ENCODE measurements at places on chromosomes 12 and 14. TPM values are rescaled to one million over a fixed set of nuclear protein-coding genes. Genes with fewer than 3 reads are reported as not detected.

Gene KLRD1
- total RNA-seq: not detected

- ATAC-seq: peak; percentile 63
Measured at GRCh38 chr12:2783936-2784600, 10.7 kb upstream of the FKBP4 start.

Gene ZDHHC22
- total RNA-seq: not detected

- ATAC-seq: no peak
Measured at GRCh38 chr12:61654698-61655097, 605.5 kb upstream of the USP15 start.

- ATAC-seq: no peak
Measured at GRCh38 chr14:74508292-74508731, 14.7 kb downstream of the ISCA2 start.

Gene CIDEB
- total RNA-seq: 27.4 TPM

Gene EAPP
- 23.0 TPM for total RNA-seq

DNA sequence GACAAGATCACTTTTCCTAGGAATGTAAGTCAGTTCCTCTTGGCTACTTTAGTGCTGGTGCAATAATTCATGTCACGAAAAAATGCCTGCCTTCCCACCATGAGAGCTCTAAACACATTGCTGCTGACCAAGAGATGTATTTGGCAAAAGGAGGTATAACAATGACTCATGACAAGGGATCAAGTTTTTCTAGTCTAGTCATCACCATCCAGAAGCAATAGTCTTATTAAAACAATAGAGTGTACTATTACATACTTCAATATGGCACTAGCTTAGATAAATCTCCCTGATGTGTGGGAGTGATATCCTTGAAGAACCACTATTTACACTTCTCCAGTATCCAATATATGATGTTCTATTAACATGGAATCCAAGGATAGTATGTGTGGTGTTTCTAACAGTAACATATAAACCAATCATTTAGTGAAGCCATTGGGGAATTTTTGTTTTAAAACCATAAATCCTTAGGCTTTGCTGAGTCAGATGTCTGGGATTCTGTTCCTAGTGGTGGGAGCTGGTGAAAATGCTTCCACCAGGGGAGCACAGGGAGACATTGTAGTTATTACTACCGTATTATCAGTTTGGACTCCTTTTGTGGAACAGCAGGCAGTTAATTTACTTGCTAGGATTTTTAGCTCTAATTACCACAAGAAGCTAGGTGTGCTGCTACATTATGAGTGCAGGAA is 1387.5 kb downstream of the LRFN5 start:
- no peak for ATAC-seq

Gene MMP19
- 0.60 TPM for total RNA-seq

DNA sequence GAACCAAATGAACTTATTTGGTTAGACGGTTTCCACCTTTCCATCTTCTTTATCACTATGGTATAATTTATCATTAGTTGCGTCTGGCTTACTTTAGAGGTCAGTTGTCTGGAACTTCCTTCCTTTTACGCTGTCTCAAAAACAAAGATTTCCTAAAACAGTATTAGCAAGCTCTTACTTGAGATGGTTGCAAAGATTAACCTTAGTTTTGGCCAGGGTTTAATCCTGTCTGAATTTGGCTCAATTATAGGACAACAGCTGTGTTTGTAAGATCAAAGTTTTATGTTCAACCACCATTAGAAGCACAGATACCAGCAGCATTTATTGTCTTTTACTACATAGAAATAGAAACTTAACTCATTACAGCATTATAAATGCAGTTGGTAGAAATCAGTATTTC is 7.9 kb upstream of the WASHC3 start:
- no peak for ATAC-seq

GRCh38 chr12:96766232-96766631 is 140.8 kb upstream of the NEDD1 start:
- ATAC-seq: no peak

- no peak for ATAC-seq
Measured at GRCh38 chr14:88351966-88352691, 29.1 kb upstream of the KCNK10 start.

DNA sequence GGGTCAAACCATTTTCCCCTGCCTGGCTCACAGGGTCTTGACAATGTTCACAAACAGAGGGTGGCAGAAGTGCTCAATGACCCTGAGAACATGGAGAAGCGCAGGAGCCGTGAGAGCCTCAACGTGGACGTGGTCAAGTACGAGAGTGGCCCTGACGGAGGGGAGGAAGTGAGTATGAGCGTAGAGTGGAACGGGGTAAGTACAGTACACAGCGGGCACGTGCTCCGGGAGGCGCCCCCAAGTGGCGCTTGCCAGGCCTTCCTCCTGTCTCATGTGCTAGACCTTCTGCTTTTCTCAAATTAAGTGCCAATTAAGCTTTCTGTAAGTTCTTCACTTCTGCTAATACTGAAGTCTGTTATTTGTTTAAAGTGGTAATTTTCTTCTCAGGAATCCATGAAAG is 35.9 kb downstream of the XRCC3 start:
- peak; percentile 53 for ATAC-seq

DNA sequence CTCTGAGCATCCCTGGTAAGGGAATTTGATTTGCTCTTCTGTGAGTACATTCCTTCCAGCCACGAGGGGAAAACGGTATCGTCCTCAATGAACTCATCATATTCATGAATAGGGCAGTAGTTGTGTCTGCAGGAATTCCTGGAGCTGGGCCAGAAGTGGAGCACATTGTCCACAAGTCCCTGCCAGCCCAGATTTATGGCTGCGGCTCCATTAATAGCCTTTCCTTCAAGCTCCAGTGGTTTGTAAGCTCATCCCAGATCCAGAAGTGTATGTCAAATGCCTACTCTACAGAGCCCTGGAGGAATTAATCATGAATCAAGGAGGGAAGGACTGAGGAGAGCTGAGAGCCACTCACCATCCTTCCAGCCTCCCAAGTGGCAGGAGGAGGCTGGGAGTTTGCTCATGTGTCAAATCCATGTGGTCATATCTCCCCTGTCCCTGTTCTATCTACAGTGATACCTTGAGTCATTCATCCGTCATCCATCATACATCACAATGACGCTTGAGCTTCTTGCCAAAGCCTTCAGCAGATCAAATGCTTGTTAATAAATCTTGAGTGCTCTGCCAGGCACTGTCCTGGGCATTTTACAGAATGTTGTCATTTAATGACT is 65.5 kb downstream of the SVOP start:
- no peak for ATAC-seq

Gene ASPG
- 59.2 TPM for total RNA-seq

DNA sequence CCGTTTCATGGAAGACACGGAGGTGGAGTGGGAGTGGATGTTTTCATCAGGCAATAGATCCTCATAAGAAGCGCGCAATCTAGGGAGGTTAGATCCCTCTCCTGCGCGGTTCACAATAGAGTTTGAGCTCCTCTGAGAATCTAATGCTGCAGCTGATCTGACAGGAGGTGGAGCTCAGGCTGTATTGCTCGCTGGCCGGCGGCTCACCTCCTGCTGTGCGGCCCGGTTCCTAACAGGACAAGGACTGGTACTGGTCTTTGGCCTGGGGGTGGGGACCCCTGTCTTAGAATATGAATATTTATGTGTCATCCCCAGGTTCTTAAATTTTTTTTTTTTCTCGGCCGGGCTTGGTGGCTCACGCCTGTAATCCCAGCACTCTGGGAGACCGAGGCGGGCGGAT is 36.7 kb downstream of the PRICKLE1 start:
- no peak for ATAC-seq

Gene PLA2G1B
- not detected for total RNA-seq

DNA sequence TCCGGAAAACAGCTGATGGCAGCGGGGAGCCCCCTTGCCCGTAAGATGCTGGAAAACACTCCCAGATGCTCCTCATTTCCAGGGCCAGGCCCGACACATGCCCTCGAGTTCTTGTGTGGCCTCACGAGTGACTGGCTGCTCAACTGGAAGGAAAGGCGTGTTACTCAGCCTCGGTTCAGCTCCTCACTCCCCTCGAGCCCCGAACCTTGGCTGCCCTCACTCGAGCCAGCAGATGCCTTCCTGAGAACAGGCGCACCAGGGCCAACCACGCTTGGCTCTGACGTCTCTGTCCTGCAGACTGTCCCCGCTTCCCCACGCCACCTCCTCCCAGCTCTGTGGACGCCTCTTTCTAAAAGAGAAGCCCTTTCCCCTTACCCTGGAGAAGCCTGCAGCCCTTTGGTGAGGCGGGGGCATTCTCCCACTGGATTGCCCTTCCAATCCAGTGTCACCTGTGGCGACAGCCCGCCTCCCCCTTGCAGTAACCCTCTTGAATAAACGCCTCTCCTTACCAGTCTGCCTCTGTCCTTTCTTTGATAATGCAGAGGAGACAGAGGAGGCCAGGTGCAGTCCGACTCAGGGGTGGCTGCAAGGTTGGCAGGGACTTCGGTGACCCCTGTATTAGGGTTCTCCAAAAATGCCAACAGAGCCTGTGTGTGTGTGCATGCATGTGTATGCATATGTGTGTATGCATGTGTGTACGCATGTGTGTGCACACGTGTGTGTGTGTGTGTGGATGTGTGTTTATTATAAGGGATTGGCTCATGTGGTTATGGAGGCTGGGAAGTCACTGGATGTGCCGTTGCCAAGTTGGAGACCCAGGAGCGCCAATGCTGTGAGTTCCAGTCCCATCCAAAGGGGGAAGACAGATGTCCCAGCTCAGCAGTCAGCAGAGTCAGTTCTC is 166.3 kb downstream of the KIF26A start:
- ATAC-seq: no peak

DNA sequence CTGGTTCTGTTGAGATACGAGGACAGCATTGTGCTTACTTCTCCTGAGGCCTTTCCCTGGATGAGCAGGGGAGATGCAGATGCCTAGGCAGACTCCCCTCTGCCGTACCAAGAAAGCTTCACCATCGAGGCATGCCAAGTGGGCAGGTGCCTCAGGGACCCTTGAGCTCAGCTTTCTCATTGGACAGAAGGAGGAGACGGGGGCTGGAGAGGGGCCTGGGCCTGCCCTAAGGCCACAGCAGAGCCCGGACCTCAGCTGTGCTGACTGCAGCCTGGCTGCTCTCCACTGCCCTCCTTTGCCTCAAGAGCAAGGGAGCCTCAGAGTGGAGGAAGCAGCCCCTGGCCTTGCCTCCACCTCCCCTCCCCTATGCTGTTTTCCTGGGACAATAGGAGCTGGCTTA is 23.4 kb downstream of the SERPINA1 start:
- ATAC-seq: no peak

DNA sequence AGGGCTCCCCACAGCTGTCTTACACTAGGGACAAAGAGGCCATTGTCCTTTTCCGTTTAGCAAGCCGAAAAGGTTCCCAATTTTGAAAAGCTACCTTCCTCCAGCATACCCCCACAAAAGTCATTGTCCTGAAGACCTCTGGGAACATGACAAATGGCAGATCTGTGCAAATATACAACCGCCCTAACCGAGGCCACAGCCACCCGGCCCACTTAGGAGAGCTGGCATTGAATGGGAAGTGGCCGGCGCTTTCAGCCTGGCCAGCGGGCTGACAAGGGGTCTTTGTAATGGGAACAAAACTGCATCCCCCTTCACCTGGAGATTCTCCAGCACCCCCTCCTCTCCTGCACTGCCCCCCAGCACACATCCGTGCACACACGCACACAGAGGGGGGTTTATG is 48.1 kb upstream of the VASH1 start:
- no peak for ATAC-seq

DNA sequence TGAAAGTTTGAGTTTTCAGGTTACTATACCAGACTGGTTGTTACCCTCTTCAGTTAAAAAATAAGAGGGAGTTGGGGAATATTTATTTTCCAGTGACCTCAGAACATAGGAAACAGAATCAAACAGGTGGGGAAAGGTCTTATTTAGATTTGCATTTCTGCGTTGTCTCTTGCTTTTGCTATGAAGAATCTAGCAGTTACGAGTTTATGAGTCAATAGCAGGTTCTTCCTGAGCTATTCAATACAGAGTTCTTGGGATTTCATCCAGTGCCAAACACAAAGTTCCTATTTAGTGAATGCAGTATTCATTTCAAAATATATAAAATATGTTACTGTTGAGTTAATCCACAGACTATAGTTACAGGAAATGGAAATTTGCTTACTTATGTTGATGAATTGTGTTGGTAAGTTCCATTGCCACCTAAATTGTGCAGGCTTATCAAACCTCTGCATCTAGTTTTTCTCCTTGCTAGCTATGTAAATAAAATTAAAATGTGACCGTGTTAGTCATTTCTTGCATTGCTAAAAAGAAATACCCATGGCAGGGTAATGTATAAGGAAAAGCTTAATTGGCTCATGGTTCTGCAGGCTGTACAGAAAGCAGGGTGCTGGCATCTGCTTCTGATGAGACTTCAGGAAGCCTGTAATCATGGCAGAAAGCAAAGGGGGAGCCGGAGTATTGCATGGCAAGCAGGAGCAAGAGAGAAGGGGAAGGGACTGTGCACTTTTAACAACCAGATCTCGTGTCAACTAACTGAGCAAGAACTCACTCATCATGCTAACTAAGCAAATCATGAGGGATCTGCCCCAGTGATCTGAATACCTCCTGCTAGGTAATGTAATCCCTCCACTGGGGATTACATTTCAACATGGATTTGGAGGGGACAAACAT is 110.2 kb downstream of the KTN1 start:
- ATAC-seq: no peak

Gene STON2
- total RNA-seq: 54.0 TPM

DNA sequence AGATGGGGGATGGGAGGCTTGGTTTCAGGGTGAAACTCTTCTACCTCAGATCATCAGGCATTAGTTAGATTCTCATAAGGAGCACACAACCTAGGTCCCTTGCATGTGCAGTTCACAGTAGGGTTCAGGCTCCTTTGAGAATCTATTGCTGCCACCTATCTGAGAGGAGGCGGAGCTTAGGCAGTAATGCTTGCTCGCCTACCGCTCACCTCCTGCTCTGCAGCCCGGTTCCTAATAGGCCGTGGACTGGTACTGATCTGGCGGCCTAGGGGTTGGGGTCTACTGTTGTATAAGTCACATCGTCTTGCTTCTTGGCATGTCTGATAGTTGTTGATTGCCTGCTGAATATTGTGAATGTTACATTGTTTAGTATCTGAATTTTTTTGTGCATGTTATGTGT is 12.2 kb downstream of the SCYL2 start:
- no peak for ATAC-seq

- no peak for ATAC-seq
Measured at GRCh38 chr12:130117233-130117632, 45.0 kb upstream of the FZD10 start.

DNA sequence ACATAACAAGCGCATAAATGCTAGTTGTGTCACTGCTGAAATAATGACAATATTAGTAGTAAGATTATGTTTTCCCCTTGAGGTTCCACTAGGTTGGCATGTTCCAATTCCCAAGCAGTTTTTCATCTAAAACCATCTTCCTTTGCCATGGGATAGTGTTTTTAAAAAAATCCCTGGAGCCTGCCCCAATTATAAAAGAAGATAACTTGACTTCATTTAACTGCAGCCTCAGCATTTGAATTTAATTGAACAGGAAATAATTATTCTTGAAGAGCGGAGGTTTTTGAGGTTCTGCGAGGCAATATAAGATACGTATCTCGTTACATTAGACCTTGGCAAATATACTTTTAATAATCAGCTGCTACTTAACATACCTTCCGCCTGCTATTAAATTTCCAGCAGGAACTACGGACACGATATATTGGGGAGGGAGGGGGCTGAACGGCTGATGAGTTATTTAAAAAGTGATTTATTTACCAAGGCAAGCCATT is 65.2 kb upstream of the HSPB8 start:
- ATAC-seq: no peak

Data from esophagus mucosa (tissue), 1 donor.